ENCODE measurements at places on chromosomes 2 and 18.

DNA sequence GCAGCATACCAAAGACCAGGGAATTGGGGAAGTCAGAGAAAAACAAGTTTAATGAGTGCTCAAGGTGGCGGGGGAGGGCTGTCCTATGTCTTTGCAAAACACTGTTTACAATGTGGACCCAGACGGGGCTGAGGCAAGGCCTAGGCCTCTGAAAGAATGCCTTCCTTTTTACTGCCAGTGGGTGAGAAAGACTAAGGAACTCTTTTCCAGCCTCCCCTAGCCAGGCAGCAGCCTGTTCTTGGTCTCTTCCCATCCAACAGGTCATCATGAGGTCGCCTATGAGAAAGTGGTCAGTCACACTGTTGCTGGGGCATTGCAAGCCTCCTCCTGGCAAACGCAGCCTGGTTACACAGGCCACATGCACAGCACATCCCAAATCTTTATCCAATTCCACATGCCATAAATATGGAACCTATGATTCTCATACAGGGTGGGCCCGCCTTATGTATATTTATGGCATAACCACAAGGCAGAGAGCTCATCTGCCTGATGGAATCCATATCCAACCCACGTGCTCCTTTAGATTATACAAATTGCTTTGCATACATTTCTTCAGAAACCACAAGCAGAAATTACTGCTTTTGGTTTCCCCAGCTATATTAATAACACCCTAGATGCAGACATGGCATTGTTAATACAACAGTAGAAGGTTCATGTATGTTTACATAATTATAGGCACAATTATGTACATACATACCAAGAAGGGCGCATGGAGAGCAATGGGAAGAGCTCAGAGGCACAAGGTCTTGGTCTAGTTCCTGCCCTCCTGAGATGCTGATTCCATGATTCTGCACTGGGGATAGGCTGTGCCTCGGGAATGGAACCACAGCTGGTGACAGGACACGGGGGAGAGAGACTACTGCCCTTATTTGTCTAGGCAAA, 48.6 kb downstream of the NRP2 start:
- peak; percentile 39 for DNase-seq

- no peak for DNase-seq
Measured at GRCh38 chr2:11749646-11750349, 3.4 kb downstream of the LPIN1 start.

- peak; percentile 32 for DNase-seq
Measured at GRCh38 chr2:158191076-158191895, 89.6 kb downstream of the UPP2 start.

GRCh38 chr2:236214376-236214995, 46.3 kb upstream of the GBX2 start:
- no peak for DNase-seq

GRCh38 chr2:221505605-221506004, 66.5 kb downstream of the EPHA4 start:
- DNase-seq, result no peak

DNA sequence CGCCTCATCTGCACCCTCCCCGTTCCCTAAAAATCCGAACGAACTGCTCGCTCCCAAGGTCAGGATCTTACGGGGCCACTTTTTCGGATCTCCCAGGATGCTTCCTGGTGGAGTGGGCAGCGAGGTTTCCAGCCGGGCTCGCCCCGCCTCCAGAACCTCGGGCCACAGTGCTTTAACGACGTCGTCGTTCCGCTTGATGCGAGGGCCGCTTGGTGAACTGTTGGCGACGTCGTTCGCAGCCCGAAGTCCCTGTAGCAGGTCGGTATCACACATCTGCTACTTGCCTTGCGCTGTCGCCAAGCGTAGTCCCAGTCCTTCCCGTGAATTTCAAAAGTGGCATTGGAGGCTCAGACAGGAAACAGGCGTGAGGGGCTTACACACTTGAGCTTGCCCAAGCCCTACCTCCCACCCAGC, 15.3 kb downstream of the EVX2 start:
- peak; percentile 42 for DNase-seq

DNA sequence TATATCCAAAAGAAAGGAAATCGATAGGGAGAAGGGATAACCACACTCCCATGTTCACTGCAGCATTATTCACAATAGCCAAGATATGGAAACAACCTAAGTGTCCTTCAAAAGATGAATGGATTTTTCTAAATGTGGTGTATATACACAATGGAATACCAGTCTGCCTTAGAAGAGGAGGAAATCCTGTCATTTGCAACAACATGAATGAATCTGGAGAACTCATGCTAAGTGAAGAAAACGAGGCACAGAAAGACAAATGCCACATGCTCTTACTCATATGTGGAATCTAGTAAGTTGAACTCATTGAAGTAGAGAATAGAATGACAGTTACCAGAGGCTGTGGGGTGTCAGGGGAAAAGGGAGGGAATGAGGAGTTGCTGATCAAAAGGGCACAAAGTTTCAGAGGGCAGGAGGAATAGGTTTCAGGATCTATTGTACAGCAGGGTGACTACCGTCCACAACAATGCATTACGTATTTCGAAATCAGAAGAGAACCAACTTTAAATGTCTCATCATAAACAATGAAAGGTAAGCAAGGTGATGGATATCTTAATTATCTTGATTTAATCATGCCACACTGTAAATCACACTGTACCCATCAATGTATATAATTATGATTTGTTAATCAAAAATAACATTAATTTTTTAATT, 46.1 kb downstream of the SIGLEC15 start:
- DNase-seq, result no peak

DNA sequence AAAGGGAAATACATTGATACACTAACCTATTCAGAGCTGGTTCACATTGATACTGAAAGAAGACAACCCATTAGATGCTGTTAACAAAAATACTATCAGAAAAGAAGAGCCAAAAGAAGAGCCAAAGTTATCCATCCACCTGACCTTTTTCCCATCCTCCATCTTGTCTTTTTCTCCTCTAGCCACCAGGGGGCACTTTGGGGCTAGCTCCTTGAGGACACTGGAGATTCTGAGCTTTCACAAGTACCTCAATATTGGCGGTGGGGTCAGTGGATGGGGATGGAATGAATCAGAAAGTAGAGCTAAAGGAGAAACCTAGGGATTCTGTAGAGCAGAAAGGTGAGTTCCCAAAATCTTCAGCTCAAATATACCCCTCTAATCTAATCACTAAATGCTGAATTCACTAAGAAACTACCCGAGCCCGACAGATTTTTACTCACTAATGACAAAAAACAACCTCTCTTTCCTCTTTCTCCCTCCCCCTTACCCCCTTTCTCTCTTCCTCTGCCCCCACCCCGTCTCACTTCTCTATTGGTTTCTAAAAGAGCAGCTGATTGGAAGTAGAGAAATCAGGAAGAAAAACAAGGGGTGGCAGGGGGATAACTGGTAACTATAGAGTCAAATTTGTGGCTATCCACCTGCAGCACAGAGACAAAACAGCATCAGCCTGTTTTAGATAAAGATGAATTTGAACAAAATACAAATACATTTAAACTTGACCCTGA, 203.3 kb downstream of the TCF4 start:
- DNase-seq, result peak; percentile 85

GRCh38 chr2:173854840-173855239, 110.3 kb downstream of the SP3 start:
- no peak for DNase-seq

GRCh38 chr2:43224571-43225092, 1.8 kb downstream of the ZFP36L2 start:
- peak; percentile 51 for DNase-seq

DNA sequence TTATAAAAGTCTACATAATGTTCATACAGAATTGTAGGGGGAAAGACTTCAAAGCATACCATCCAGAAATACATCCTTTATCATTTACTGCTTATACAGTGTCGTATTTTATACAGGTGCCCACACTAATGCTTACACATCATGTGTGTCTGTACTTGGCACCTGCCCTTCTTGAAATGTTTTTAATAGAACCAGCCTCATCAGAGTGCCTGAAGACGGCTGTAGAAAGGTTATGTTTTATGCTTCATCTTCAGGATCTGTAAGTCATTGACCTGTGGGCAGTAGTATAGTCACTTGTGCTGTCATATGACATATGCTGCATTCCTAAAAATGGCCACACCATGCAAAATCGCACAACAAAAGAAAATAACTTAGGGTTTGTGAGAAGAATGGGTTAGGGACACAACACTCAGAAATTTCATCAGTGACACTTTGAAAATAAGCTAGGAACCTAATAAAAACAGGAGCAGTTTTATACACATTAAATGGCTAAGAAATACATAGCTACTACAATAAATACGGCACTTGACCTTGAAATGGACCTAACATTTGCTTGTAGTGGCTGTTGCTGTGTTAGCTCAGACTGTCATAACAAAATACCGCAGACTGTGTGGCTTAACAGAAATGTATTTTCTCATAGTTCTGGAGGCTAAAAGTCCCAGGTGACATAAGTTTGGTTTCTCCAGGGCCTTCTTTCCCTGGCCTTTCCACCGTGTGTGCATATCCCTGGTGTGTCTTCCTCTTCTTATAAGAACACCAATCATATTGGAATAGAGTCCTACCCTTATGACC, 112.6 kb downstream of the CERS6 start:
- no peak for DNase-seq

- DNase-seq, result no peak
Measured at GRCh38 chr2:20544153-20544747, 97.4 kb downstream of the RHOB start.

DNA sequence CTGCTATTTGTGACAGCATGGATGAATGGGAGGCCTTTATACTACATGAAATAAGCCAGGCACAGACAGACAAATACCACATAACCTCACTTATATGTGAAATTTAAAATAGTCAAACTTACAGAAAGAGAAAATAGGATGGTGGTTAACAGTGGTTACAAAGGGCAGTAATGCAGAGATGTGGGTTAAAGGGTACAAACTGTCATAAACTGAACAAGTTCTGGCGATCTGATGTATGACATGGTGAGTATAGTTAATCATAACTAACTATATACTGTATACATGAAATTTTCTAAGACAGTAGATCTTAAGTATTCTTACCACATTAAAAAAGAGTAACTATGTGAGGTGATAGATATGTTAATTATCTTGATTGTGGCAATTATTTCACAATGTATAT, 558.1 kb upstream of the ZNF804A start:
- DNase-seq, result no peak

GRCh38 chr2:30366199-30366691, 80.8 kb upstream of the LCLAT1 start:
- no peak for DNase-seq

DNA sequence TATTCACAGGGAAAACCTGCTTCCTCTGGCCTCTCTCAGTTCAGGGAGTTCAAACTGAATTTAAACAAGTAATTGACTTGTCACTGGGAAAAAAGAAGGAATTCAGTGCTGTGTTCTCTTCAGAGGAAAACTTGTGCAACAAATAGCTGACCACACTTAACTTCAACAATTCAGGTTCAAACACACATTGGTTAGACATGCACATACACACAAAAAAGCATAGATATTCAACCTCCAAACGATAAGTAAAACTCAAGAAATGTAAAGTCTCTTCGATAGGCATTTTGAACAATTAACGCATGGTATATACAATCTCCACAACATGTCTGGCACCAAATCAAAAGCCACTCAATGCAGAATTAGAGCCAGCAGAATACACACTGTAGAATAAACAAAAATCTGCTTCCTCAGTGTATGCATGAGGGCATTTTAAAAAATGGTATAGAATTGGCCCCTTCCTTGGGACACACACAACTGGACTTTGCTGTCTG, 269.0 kb downstream of the TCF4 start:
- DNase-seq, result no peak

- DNase-seq, result no peak
Measured at GRCh38 chr2:127175751-127176354, 44.2 kb downstream of the CYP27C1 start.

DNA sequence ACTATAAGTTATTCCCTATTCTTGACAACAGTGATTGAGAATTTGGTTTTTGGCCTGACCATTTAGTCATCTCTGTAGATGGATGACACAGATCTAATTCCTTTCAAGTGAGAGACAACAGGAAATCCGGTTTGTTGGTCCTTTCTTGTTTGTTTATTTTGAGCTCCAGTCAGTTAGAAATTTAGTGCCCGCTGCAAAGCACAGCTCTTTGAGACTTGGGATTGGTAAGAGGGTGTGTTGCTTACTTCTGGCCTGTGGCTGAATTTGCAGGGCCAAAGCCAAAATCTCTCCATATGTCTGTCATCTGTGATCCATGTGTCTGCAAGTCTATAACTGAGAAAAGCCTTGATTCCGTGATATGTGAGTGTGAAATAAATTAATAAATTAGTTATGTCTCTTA, 74.3 kb downstream of the BIN1 start:
- no peak for DNase-seq

DNA sequence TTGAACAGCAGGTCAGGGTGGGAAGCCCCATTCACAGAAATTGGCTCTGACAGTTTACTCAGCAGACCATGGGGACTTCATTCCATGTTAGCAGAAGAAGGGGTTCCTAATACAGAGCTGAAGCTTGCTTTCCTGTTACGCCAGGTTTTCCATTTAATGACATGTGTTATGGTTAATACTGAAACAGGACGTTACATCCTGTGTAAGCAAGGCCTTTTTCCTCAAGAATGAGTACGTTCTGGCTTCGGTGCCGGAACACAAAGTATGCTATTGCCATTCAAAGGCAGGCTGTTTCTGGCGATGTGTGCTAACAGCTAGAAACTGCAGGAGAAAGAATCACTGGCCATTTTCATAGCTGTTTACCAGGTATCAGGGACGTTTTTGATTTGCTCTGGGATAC, 190.4 kb downstream of the SNTG2 start:
- DNase-seq, result no peak

DNA sequence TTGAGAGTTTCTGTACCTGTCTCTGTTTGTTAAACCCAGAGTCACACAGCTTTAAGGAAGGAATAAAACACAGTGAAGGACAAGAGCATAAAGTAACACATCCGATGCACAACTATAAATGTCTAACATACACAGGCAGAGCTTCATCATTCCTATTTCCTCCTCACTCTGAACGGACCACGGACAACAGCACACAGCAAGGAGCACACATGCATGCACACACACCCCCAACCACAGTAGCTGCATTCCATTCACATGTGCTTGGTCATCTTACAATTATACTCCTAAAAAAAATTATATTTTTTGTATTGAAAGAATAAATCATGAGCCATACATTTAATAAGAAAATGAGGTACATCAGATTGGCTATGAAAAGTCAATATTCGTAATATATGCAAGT, 58.3 kb downstream of the ID2 start:
- no peak for DNase-seq

All from GM23338 (cell line).